Inflammatory macrophage treated with lipopolysaccharide for 4 hours (primary cell): ENCODE measurements at places on chromosomes 2 and 18.

- DNase-seq, result peak; percentile 27
Measured at GRCh38 chr18:48950536-48951447, at the start of gene SMAD7. SMAD7 (minus strand) TSS chr18:48950965; CDS start chr18:48950424, 541 bp downstream.

DNA sequence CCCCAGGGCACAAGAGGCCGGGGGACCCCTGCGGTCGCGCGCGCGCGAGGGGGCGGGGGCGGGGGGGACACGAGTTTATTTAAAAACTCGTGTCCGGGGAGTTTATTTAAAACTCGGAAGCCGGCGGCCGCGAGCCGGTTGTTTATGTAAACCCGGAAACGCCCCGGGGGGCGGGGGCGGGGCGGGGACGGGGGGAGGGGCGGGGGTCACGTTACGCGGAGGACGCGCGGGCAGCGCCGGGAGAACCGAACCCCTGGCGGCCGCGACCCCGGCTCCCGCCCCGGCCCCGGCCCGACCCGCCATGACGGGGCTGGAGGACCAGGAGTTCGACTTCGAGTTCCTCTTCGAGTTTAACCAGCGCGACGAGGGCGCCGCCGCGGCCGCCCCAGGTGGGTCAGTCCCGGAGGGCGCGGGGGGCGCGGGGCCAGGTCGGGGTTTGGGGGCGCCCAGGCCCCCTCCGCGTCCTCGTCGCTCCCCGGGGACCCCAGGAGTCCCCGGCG is 4.4 kb downstream of the NFATC1 start:
- DNase-seq, result peak; percentile 57

- DNase-seq, result no peak
Measured at GRCh38 chr2:204108781-204109295, 172.3 kb downstream of the ICOS start.

- no peak for DNase-seq
Measured at GRCh38 chr2:135573620-135574019, 42.3 kb downstream of the R3HDM1 start.

- DNase-seq, result no peak
Measured at GRCh38 chr2:222058819-222059445, 239.9 kb downstream of the PAX3 start.

DNA sequence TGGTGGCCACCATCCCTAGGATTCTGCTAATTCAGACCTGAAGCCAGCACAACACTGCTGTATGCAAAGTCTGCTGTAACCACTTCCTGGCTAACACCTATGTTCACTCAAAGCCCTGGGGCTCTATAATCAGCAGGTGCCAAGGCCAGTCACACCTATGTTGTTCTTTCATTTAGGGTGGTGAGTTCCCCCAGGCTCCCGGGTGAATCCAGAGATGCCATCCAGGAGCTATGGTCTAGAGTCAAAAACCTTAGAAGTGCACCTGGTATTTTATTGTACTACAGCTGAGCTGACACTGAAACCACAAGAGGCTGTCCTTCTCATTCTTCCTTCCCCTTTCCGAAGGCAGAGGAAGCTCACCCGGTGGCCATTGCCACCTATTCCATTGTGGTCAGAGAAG is 46.2 kb upstream of the CCDC141 start:
- DNase-seq, result no peak

GRCh38 chr2:7356909-7357584 is 439.8 kb downstream of the RNF144A start:
- DNase-seq, result no peak

GRCh38 chr18:32476106-32476505 is 5.4 kb upstream of the GAREM1 start:
- no peak for DNase-seq

GRCh38 chr18:24270937-24271380 is 126.7 kb downstream of the OSBPL1A start:
- no peak for DNase-seq

GRCh38 chr2:225004597-225004996 is 37.7 kb downstream of the DOCK10 start:
- no peak for DNase-seq

- DNase-seq, result peak; percentile 58
Measured at GRCh38 chr2:227411320-227411989, 23.7 kb upstream of the SCYGR1 start.

DNA sequence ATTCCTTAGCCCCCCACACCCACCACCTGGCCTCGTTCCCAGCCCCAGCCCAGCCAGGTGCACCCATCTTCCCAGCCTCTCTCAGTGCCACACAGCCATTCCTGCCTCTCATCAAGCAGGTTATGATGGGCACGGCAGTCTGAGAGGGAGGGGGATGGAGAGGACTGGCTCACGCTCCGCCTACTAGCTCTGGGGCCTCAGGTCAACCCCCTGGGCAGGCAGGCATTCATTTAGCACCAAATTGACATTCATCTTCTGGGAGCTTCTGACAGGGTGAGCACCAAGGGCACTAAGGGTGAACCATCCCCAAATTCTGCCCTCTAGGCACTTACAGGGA is 66.2 kb upstream of the FOSL2 start:
- DNase-seq, result no peak

DNA sequence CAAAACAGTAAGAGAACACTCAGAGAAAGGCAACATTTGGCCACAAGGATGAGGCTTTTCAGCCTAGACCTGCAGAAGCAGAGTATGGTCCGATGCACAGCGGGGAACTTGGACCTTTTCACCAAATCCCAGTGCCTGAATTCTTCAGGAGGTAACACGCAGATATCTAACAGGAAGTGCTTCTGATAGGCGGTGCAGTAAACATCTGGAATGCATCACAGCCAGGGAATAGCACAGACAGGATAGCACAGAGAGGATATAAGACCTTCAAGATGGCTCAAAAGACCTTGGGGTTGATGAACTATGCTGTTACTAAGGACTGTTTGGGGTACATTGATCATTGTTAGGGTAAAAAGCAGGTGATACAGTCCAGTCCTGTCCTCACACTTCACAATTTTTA is 1.7 kb downstream of the TMEM127 start:
- no peak for DNase-seq

GRCh38 chr2:50956886-50957285 is 75.0 kb downstream of the NRXN1 start:
- DNase-seq, result no peak

GRCh38 chr2:108239786-108240185 is at the start of gene SULT1C3:
SULT1C3 (plus strand) TSS chr2:108239968; CDS start chr2:108247195, 7,227 bp downstream.
- no peak for DNase-seq
